ENCODE measurements at places on chromosomes 16 and 17.

DNA sequence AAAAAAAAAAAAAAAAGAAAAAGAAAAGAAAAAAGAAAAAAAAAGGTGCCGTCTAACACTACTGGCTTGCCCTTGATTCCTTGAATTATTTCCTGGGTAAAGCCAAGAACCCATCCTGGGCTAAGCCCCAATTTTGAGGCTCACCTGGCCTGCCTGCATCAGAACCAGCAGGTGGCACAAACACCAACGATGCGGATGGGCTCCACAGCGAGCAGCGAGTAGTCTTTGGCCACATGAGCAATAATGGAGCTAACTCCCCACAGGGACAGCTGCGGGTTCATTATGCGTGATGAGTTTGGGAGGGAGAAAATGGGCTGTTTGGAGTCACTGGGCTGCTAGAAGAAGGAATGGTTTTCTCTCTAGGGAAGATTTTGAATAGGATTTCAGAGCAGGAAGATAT, 91.1 kb downstream of the ASIC2 start:
- no peak for DNase-seq

- DNase-seq: no peak
These were observed 1.8 kb downstream of the KIF1C start for GRCh38 chr17:4999430-5000093.

DNA sequence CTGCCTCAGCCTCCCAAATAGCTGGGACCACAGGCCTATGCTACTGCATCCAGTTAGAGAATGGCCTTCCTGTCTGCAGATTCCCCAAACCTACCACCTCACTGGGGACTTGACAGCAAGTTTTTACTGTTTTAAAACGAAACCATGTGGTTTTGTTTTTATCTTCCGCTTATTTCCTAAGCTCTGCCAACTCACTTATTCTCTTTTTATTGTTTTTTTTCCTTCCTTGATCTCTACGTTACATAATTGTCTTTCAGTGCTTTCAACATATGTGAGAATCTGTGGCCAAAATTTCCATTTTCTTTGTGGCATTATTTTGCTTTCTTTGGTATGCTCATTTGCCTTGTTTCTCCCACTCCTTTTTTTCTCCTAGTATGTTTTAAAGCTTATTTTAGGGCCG, 14.6 kb upstream of the SLC38A7 start:
- DNase-seq: no peak

- DNase-seq: no peak
These were observed 3.3 kb downstream of the VAT1 start for GRCh38 chr17:43018932-43019331.

DNA sequence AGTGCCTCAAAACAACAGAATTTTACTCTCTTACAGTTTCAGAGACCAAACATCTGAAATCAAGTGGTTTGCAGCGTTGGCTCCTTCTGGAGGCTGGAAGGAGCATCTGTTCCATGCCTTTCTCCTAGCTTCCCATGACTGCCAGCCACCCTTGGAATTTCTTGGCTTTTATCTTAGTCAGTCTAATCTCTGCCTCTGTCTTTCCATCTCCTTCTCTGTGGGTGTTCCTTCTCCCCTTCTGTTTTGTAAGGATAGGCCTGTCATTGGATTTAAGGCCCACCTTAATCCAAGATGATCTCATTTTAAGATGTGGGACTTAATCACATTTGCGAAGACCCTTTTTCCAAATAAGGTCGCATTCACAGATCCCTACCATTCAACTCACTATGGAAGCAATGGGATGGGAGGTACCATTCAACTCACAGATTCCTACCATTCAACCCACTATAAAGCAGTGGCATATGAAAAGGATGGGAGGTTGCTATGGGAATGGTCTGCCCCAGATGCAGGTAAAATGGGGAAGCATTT, 321.8 kb downstream of the WWOX start:
- DNase-seq: no peak

- no peak for DNase-seq
These were observed 2.7 kb upstream of the TANC2 start for GRCh38 chr17:62963296-62963695.

GRCh38 chr16:23485257-23485614, 25.1 kb downstream of the GGA2 start:
- DNase-seq: no peak

GRCh38 chr16:68356919-68357286, 46.1 kb downstream of the PRMT7 start:
- DNase-seq: no peak

DNA sequence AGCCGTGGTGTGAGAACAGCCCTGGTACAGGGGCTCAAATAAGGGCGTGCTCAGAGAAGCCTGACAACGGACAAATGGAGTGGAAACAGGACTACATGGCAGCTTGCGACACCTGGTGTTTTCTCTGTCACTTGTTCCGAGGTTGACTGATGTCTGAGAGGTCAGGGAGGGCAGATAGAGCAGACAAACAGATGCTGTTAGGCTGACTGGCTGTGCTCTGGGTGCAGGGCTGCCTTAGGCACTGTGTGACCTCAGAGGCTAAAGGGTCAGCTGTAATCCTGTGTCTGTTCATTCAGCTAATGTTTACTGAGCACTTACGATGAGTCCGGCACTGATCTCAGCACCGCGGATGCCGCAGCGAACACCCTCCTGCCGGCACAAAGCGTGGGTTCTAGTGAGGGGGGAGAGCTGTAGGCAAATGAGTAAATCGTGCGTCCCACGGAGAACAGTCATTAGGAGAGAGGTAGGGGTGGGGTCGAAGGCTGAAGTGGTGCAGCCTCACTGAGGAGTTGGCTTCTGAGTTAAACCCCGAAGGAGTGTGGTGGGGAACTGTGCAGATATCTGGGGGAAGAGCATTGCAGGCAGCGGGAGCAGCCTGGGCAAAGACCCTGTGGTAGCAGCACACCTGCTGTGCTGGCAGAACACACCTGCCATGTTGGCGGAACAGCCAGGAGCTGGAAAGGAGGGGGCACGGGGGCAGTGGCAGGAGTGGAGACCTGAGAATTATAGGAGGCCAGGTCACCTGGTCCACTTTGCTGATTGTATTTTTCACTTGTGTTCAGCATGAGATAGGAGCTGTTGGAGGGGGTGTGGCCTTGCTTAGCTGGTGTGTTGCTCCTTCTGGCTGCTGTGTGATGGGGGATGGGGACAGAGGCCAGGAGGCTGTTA, 35.0 kb downstream of the GPT2 start:
- no peak for DNase-seq
